AG09319 (cell line): ENCODE measurements at places on chromosomes 2 and 18.

DNA sequence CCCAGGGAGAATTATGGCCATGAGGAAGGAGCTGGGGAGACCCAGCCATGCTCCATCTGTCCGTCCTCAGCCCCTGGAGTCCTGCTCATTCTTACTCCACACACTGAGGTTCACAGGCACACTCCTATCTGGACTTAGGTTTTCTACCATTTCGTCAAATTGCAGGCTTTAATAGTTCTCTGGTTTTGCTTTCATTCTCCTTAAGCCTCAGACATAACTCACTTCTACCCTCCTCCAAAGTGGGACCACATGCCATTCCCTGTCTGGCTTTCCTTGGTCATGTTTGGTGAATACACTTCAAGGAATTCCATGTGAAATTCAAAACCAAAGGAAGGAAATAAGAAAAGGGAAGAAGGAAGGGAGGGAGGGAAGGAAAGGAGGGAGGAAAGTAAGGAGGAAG is 115.7 kb downstream of the CMPK2 start:
- no peak for DNase-seq

DNA sequence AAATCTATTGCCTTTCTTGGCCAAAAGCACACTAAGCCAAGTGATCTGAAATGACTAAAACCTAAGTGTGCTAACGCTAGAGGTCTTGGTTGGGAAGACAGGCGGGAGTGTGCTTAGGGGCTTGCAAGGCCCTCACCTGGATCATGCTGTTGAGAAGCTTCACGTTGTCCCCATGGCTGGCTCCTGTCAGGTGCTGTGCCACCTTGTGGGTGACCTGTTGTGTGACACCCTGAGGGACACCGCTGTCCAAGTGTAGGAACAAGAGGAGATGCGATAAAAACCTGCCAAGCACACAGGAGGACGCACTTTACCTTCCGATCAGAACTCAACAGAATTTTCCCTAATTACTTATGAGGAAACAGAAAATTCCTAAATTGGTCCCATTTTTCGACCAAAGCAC is 50.8 kb downstream of the EPG5 start:
- no peak for DNase-seq

DNA sequence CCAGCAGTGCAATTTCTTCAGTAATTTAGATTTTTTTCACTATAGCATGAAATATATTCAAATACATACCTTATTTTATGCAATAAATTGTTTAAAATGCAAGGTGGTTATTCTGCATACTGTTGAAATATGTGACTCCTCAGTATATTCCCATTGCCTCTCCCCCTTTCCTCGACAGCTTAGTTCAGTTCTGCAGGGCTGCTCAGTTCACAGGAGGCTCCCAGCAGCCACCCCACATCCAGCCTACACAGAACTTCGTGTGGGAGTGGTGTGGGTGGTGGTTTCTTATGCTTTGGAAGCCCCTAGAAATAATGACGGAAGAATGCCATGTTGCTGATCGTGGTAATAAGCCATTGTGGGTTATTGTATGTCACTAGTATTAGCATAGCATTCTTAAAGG is 79.7 kb downstream of the FAM210A start:
- no peak for DNase-seq

- no peak for DNase-seq
These were observed 134.2 kb downstream of the RAPGEF4 start for GRCh38 chr2:172869861-172870260.

- DNase-seq = no peak
These were observed 1.2 kb downstream of the EFEMP1 start for GRCh38 chr2:55922291-55922907.

GRCh38 chr2:53884883-53885282 is 25.1 kb upstream of the GPR75 start:
- no peak for DNase-seq

DNA sequence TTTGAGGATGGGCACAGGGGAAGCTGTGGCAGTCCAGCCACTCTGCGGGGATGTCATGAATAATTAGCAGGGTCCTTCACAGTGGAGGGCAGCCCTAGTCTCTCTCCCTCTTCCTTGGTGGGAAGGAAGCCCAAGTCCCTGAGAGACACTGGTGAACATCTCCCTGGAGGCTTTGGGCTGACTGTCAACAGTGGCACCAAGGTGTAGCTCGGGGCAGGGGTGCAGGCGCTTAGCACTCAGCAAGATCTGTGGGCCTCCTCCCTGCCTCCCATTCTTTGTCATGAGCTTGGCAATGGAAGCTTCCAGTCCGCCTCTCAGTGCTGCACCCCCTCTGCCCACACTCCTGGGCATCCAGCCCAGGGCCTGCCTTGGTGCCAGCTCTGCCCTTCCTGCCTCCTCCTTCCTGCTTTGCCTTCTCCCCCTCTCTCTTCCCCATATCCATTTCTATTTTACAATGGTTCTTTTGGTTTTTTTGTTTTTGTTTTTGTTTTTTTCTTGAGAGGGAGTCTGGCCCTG is 59.4 kb downstream of the STEAP3 start:
- DNase-seq = no peak

GRCh38 chr2:95034818-95035217 is 9.3 kb downstream of the MAL start:
- no peak for DNase-seq

DNA sequence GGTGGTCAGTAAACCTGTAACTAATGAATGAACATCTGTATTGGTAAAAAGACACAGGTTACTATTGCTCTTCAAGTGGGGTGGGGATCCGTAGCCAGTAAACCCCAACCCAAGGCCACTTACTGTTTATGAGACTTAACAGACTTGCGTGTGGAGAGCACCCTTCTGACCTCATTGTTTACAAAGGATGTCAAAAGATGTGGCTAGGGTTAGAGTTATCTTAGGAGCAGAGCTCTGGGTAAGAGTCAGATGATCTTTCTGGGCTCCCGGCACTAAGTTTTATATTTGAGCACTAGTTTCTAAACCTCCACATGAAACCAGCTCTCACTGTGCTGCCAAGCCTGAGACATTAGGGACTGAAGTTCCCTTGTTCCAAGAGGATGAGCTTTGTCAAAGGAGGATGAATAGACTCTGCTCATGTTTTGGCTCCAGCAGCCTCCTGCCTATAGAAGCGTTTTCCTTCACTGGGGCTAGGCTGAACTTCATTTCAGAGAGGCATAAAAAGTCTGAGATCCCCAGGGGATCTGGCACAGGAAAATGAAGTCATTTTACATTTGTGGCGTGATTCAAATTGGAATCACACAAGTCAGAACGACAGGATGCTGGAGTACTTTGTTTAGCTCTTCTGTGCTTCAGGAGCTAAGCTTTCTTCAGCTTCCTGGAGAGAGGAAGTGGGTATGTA is 403.1 kb upstream of the TRIB2 start:
- no peak for DNase-seq

DNA sequence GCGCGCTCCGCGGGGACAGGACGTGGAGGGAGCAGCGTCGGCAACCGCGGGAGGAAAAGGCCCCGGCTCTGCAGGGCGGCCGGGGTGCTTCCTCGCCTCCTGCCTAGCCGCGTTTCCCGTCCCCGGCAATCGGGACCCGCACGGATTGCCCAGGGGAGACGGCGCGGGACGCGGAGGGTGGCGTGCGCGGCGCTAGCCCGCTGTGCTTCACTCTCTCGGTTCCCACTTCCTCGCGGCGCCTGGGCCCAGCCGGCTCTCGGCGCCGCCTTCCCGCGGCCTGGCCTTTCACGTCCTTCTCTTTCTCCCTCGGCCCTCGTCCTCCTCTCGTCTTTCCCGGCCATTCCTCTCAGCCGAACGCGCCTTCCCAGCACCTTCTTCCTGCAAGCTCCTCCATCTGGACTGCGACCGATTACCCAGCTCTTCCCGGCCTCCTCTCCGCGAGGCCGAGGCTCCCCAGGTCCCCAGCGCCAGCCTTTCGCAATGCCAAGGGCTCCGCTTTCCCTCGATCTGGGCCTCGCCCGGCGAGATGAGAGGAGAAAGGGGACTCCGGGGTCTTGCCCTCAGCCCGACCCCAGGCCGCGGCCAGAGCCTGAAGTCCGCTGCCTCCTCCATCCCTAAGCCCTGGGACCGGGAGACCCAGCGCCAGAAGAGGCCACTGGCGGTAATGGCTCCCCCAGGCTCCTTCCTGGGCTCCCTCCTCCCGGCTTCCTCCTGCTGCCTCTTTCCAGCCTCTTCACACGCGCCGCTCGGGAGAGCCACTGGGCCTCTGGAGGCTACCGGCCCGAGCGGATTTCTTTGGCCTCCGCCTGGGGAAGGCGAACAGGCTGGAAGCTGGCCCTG is 34.3 kb upstream of the ATP6V1B1 start:
- no peak for DNase-seq

- no peak for DNase-seq
These were observed 204.8 kb downstream of the SETBP1 start for GRCh38 chr18:44885507-44885906.

DNA sequence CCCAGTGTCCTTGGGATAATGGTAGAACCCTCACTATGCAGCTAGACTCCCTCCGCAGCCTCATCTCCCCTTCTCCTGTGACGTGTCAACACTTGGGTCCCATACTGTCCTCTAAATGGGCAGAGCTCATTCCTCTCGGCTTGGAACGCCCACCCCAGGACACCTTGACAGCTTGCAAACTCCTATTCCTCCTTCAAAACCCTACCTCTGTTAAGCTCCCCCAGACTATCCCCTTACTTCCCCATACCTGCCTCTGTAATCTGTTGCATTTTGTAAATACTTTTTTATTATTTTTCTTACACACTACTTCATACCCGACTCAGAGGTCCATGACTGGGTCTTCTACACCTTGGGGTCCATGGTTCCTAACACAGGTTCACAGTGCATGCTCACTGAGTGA is 28.0 kb downstream of the STEAP3 start:
- no peak for DNase-seq

DNA sequence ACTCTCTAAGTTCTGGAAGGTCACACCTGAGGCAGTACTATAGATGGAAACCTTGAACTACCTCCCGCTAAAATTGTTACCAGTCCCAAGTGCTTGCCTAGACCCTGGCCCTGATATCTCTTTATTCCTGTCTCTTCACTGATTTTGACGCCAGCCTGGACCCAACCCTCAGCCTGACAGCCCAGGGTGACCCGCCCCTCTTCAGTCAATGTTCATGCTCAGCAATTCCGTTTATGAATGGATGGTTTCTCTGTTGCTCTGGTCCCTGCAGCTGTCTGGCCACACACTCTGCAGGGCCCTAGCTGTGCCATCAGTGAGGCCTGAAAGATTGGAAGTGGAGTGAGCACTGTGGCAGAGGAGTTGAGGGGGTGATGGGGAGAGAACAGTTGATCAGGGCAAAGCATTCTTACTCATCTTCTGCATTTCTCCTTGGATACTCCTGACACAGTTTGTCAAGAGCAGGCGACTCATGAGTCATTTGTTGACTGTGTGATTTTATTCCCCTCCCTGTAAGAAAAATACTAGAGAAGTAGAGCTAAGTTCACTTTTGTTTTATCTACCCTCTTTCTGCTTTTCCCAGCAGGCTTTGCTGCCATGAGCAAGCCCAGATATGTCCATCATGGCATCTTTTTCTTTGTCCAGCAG is 46.0 kb downstream of the NPAS2 start:
- no peak for DNase-seq

GRCh38 chr2:27715318-27716210 is 51.9 kb downstream of the SLC4A1AP start:
- DNase-seq = no peak

DNA sequence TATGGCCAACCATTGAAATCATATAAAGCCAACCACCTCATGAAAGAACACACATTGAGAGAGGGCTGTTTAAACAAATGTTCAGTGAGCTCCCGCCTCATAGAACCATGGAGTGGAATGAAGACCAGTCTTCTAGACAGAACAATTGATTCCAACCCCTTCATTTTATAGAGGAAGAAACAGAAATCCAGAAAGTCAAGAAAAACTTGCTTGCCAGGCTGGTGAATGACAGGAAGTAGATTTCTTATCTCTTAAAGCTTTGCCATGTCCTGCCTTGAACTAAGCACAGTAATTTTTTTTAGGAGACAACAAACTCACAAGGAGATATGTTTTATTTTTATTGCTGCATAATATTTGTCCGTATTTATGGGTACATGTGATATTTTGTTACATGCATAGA is 16.5 kb upstream of the NRP2 start:
- no peak for DNase-seq

DNA sequence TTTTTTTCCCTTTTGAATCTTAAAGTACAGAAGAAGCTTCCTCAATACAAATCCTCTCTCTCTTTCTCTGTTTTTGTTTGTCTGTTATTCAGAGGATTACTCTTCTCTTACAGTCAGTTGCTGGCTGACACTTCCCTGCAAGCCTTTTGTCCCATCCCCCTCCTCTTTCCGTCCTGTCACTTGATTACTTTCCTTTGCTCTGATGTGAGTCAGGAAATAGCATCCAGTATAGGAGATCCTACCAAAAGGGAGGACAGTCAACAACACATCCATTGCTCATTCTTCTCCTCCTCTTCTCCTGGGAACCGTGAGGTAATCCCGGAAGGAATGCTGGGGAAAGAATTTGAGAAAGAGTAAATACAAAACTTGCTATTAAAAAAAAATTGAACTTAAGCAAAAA is 79.3 kb upstream of the SCN7A start:
- no peak for DNase-seq

DNA sequence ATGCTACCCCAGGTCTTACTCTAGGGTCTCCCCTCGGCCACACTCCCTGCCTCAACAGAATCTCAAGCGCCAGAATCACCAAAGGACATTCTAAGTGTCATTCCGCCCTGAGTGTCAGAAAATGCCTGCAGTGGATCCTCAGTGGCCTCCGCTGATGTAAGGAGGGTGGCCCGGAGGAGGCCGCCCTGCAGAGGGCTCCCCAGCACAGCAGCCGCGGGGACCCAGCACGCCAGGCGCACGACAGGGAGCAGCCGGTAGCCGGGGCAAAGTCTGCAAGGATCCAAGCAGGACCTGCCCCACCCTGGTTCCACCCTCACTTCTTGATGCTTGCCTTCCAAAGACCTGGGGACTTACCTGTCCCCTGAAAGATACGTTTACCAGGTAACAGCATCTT is 54.2 kb upstream of the ID2 start:
- no peak for DNase-seq

GRCh38 chr2:127034883-127035611 is 71.9 kb downstream of the BIN1 start:
- no peak for DNase-seq

- DNase-seq = no peak
These were observed 31.0 kb downstream of the RNF125 start for GRCh38 chr18:32049393-32050171.
